Activated T-cell treated with anti-CD3 and anti-CD28 coated beads, Interleukin-2, amount 50 U/mL, for 72 hours (primary cell): ENCODE measurements at places on chromosomes 13 and 19. TPM values are rescaled to one million over a fixed set of nuclear protein-coding genes. Genes with fewer than 3 reads are reported as not detected.

GRCh38 chr13:76886292-76887075, at the start of gene KCTD12:
KCTD12 (minus strand) TSS chr13:76886405; CDS start chr13:76886148, 257 bp downstream.
- DNase-seq: peak; percentile 79

DNA sequence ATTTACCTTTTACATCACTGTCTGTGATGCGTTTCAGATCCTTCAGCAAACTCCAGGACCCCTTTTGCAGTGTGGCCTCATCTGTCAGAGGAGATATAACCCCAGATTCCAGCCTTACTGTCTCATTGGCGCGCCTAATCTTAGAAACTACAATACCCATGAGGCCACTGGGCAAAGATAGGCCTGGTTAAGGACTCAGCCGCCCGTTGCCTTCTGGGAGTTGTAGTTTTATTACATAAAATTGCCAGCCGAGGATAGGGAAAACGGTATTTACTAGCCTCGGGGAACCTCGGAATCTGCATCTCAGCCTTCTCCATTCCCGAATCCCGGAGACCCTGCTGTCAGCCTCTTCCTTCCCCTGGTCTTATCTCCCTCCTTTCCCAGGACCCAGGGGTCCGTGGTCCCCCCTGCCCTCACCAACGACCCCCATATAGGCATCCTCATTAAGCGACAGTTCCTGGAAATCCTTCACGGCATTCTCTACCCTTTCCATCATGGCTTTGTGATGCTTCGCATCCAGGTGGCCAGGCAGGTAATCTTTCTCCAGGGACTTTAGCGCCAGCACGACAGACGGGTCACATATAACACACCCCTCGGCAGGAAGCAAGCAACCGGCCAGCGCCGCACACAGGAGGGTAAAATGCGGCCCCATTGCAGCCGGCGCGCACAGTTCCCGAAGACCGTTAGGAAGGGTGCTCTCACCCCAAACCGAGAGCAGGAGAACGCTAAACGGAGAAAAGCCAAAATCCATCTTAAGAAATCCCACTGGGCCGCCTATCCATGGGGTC, 1.3 kb downstream of the IZUMO1 start:
- peak; percentile 57 for DNase-seq

GRCh38 chr13:100594731-100595130, 6.1 kb upstream of the GGACT start:
- no peak for DNase-seq

GRCh38 chr13:64074971-64075474, 2659.4 kb upstream of the PCDH20 start:
- DNase-seq: no peak

GRCh38 chr13:31301119-31301518, 101.3 kb downstream of the B3GLCT start:
- no peak for DNase-seq

DNA sequence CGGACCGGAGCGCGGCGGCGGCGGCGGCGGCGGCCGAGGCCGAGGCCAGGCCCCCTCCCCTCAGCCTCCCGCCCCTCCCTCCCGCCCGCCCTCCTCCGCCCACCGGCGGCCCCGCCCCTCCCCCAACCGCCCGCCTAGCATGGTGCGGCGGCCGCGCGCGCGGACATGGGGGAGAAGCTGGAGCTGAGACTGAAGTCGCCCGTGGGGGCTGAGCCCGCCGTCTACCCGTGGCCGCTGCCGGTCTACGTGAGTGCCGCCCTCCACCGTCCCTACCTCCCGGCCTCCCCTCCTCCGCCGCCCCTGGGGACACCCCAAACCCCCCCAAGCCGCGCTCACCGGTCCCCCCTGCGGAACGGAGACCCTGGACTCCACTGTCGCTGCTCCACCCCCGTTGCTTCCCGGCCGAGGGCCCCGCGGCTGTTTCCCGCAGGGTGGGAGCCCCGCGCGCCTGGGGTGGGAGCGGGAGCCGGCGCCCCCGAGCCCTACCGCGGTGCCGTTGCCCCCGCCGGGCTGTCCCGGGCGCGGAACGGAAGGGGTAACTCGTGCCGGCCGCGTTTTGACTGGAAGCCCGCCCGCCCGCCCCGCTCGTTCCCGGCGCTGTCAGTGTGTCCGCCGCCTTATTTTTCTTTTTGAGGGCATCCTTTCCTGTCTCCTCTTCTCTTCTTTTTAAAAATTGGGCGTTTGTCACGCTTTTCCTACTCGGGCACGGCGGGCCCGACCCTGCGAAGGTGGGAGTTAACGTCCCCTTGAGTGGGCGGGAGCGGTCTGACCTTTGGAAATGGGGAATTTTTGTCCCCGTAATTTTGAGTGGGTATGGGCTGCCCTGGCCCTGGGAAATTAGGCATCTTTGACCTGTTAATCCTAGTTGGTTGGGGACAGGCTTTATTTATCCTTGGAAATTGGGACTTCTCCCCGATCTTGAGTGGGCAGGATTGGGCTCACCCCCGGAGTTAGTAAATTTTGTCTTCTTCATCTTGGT, 576 bp downstream of the DOT1L start:
- peak; percentile 61 for DNase-seq

GRCh38 chr19:16202320-16203255, 4.9 kb downstream of the AP1M1 start:
- DNase-seq: no peak

DNA sequence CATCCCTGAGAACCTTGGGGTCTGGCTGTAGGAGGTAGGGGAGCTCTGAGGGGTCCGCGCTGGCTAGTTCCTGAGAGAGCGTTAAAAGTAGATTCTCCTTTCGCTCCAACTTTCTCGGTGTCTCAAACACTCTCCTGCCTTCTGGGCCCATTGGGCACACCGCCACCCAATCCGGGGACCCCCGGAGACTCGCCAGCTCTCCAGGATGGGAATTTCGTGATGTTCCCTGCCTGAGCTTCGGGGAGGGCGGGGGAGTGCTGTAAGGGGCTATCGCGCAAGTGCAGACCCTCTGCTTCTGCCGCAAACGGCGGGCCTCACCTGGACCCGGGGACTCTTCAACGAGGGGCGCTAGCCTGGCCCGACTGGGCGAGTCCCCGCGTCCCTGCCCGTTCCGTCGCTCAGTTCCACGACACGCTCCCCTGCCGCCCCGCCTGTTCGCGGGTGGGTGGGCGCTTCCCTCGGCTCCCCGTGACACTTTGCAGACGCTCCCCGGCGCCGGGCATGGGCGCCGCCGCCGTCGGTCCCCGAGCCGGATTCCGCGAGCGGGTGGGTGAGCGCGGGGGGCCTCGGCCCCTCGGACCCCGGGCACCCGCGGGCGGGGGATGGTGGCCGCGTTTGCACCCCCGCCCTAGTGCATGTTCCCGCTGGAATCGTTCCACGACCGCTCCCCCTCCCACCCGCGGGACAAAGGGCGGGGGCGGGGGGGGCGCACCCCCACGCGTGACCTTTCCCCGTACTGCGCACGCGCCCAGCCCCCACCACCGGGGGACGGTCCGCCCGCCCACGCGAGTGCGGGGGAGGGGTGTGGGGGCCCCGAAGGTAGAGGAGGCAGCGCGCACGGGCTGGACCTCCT, at the start of gene CCDC106:
Gene CCDC106, plus strand, starts transcription at position 481 of the 853 bp plus-strand sequence. CDS start 835 bp downstream, outside the sequence.
- peak; percentile 62 for DNase-seq

- no peak for DNase-seq
Measured at GRCh38 chr19:57075801-57076492, 43.8 kb upstream of the USP29 start.

GRCh38 chr13:58992478-58993042, 1171.2 kb downstream of the DIAPH3 start:
- DNase-seq: no peak

DNA sequence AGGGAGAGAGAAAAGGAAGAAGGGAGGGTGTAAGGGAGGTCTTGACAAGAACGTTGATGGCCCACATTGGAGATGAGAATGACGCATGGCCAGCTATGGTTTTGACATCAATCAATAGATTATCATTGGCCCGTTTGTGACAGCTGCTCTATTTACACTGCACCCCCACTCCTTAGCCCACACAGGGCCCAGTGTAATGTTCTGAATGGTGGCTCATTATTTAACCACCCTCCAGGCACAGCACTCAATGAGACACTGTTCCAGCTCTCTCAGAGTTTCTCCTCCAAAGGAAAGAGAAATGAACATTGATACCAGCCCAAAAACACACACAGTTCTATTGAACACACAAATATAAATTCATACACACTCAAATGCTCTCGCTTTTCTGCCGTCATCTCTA, 173.0 kb upstream of the IPO5 start:
- no peak for DNase-seq

GRCh38 chr13:94419304-94419924, 60.1 kb downstream of the DCT start:
- peak; percentile 51 for DNase-seq

GRCh38 chr19:30169196-30169900, 202.8 kb upstream of the ZNF536 start:
- DNase-seq: no peak

DNA sequence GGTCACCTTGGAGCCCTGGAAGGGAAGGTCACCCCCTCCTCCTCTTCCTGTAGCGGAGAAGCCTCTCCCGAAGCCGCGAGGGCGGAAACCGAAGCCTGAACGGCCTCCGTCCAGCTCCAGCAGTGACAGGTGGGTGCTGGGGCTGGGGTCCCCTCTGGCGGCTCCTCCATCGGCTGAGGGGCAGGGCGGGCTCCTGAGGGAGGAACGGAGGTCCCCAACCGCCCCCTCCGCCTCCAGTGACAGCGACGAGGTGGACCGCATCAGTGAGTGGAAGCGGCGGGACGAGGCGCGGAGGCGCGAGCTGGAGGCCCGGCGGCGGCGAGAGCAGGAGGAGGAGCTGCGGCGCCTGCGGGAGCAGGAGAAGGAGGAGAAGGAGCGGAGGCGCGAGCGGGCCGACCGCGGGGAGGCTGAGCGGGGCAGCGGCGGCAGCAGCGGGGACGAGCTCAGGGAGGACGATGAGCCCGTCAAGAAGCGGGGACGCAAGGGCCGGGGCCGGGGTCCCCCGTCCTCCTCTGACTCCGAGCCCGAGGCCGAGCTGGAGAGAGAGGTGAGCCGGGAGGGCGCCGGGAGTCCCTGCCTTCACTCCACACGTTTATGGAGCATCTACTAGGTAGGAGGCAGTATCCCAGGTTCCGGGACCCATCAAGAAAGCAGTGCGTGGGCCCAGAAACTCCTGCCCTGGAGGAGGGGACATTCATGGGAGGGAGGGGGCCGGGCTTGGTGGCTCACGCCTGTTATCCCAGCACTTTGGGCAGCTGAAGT, 22.0 kb downstream of the HDGFL2 start:
- DNase-seq: no peak

- peak; percentile 15 for DNase-seq
Measured at GRCh38 chr19:10927730-10928562, 493 bp downstream of the YIPF2 start.

GRCh38 chr13:44507639-44508038, 68.5 kb downstream of the TSC22D1 start:
- DNase-seq: no peak

DNA sequence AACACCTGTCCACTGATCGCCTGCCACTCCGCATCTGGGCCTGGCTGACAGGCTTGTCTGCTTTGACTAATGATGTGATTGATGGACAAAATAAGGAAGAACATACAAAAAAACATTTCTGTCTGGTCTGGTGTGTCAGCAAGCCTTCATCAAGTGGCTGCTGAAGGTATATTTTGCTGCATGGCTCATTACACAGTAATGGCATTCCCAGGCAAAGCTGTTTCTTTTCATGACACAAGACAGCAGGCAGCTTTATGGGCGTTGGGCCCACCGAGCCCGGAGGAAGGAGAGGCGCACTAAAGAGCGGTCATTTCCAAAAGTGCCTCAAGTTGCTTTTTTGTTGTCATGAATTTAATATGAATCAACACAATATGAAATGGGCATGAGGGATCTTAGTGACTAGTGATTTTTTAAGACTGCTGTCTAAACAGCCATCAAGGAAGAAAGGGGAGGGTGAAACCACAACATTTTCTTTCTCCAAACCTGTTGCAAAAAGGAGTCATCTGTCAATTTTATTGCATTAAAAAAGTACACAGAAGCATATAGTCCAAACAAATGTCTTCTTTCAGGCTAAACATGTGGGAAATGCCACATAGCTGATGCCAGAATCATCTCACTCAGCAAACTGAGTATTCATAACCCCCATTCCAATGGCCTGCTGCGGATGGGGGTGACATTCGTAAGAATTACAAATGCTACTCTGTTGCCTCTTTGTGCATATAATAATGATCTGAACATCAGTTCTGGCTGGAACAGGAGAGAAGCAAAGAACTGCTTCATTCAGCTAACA, 476.6 kb downstream of the ZNF536 start:
- no peak for DNase-seq

DNA sequence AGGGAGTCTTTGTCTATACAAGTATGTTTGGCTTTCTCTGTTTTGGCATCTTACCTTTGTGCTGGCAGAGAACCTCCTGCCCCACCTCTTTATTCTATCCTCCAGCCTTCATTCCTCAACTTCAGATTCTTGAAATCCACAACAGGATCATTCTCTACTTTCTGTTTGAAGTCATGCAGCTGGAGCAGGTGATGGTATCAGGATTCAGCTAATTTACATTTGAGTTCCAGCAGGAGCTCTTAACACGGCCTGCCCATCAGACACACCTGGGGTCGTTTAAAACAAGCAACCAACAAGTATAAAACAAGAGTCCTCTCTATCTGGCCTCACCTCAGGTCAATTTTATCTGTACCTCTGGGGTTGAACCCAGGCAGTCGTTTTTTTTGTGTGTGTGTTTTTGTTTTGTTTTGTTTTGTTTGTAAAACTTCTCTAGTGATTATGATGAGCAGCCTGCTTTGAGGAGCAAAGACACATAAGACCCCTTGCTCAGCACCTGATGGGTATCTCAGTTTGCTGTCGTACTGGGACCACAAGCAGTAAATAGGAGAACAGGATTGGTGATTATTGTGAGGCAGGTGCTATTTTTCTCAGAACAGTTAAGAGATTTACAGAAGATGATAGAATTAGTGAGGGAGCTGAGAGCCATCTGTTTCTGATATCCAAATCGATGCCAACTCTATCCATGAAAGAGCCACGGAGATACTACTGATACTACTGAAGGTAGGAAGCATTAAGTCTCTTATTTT, 78.4 kb downstream of the GPC6 start:
- DNase-seq: no peak

- no peak for DNase-seq
Measured at GRCh38 chr13:81676008-81676407, 1335.1 kb upstream of the SPRY2 start.

The CYP4F3 gene
- 1.7 TPM for total RNA-seq

The TBXA2R gene
- 2.9 TPM for total RNA-seq

The MEIOSIN gene
- total RNA-seq: 0.19 TPM

The ZNF473 gene
- total RNA-seq: 19.7 TPM

The PTH2 gene
- total RNA-seq: not detected

The ASPDH gene
- total RNA-seq: not detected

The SYNE4 gene
- total RNA-seq: 3.3 TPM

The MRPL54 gene
- 74.2 TPM for total RNA-seq

The SPACA4 gene
- not detected for total RNA-seq
